Activated naive CD8-positive, alpha-beta T cell treated with anti-CD3 and anti-CD28 coated beads, Interleukin-2, amount 50 U/mL, for 24 hours (primary cell): ENCODE measurements at places on chromosomes 4 and X.

- H3K36me3 ChIP-seq: no peaks in the 10 kb centered on the region
- no peaks in the 10 kb centered on the region for H3K27me3 ChIP-seq
- peaks cover 21% of the 10 kb centered on the region for H3K4me1 ChIP-seq
- H3K27ac ChIP-seq: no peak overlapping the region
- DNase-seq: no peak
Measured at GRCh38 chr4:37749398-37749988, 63.3 kb upstream of the RELL1 start.

DNA sequence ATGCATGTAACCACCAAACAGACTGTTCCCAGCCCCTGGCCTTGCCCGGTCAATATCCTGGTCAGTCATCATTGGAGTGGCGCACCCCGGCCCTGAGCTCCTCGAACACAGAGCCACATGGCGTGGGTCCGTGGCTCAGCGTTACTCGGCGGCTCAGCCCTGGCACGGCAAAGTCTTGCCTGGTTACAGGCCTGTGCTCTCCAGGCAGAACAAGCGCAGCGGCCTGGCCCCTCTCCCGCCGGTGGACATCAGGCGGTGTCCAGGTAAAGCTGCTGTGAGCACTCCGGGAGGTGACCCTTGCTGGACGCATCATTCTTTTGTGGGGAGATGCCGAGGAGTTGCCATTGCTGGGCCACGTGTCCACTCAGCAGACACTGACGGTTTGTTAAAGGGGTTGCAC, 6.1 kb upstream of the UVSSA start:
- H3K4me1 ChIP-seq: peaks cover 39% of the 10 kb centered on the region
- H3K27me3 ChIP-seq: no peaks in the 10 kb centered on the region
- no peak overlapping the region for H3K27ac ChIP-seq
- no peak for DNase-seq
- no peak overlapping the region for H3K4me3 ChIP-seq
- H3K36me3 ChIP-seq: peaks cover 38% of the 10 kb centered on the region

GRCh38 chrX:24410514-24411189, 50.2 kb downstream of the SUPT20HL1 start:
- no peaks in the 10 kb centered on the region for H3K36me3 ChIP-seq
- no peak for DNase-seq
- H3K4me1 ChIP-seq: no peaks in the 10 kb centered on the region
- no peak overlapping the region for H3K4me3 ChIP-seq

DNA sequence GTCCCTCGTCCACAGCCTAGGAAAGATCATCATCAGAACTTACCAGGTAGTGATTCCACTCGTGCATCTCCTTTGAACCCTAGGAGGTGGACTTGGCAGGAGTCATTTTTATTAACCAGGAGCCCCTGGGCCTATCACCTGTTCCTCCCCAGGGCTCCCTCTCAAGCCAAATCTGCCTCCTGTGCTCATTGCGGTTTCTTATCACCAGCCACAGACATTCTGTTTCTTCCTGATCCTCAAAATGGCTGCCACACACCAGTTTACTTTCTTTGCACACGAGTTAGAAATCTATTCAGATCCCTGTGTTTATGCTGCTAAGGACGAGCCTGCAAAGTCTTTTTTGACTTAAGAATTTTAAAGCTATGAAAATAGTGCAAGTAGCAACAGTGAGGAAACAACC, 354.5 kb upstream of the BOD1L1 start:
- no peak overlapping the region for H3K27ac ChIP-seq
- H3K36me3 ChIP-seq: no peaks in the 10 kb centered on the region
- no peak for DNase-seq
- no peaks in the 10 kb centered on the region for H3K27me3 ChIP-seq
- H3K4me3 ChIP-seq: no peak overlapping the region
- peaks cover 2% of the 10 kb centered on the region for H3K4me1 ChIP-seq

DNA sequence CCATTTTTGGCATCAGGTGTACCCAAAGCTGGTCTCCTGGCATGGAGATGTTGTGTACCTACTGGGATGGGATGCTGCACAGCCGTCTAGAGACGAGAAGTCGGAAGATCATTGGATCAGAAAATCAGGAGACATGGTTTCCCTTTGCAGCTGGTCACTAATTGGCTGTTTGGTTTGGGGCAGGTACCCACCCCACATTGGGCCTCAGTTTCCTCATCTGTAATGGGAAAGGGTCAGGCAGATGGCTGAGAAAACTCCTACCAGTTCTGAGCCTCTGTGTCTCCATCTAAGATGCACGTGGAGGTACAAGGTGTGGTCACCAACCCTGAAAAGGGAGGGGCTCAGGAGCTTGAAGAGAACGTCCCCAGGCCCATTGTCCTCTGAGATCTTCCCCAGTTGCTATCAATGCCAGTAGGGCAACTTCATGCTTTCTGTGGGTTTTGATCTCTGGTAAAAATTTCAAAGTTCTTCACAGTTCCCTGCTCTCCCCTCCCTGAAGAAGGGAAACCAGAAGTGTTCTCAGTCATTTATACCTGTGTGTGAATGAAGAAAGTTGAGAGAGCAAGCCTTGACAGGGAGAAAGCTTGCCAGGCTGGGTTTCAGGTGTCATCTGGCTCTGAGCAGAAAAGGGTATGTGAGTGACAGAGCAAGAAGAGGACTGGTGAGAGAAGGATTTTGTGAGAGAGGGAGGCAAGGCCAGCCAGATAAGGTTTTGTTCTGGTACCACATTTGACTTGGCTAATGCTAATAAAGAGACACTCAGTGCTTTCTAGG, 15.1 kb downstream of the TSC22D3 start:
- peaks cover 2% of the 10 kb centered on the region for H3K4me1 ChIP-seq
- no peak for DNase-seq
- H3K27ac ChIP-seq: no peak overlapping the region
- no peaks in the 10 kb centered on the region for H3K36me3 ChIP-seq

DNA sequence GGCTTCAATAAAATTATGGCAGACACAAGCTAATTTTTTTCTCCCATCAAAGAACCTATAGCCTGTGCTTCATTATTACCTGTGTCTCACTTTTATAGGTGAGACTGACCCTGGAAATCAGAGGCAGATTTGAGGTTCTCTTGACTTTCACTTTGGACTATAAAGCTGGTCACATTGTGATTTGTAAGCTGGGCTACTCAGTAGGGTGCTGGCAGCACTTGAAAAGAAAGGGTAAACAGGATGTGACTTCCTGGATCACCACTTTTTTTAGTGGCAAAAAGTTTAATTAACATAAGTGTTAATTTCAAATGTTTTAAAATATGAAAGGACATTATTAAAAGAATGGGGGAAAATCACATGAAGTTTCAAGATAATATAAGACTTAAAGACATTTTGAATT, 50.6 kb upstream of the GATB start:
- no peak overlapping the region for H3K27ac ChIP-seq
- no peak for DNase-seq
- H3K27me3 ChIP-seq: no peaks in the 10 kb centered on the region
- no peaks in the 10 kb centered on the region for H3K4me1 ChIP-seq

- DNase-seq: no peak
- H3K4me1 ChIP-seq: no peaks in the 10 kb centered on the region
- H3K4me3 ChIP-seq: no peak overlapping the region
- no peak overlapping the region for H3K27ac ChIP-seq
Measured at GRCh38 chr4:156169861-156170260, 216.2 kb upstream of the CTSO start.

DNA sequence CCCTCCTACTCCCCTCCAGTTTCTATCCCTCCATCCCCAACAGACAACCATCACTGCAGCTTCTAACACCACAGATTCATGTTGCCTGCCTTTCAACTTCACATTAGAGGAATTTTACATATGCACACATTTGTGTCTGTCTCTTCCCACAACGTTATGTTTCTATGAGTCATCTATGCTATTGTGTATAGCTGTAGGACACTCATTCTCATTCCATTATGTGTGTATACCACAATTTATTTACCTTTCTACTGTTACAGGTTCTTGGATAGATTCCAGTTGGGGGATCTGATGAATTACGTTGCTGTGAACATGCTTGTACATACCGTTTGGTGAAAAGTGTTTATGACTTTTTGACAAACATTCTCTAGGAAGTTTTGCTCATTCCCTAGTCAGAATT, 58.8 kb upstream of the TRPC3 start:
- no peak overlapping the region for H3K27ac ChIP-seq
- H3K27me3 ChIP-seq: peaks cover 13% of the 10 kb centered on the region
- no peaks in the 10 kb centered on the region for H3K36me3 ChIP-seq
- no peaks in the 10 kb centered on the region for H3K4me1 ChIP-seq
- no peak overlapping the region for H3K4me3 ChIP-seq

DNA sequence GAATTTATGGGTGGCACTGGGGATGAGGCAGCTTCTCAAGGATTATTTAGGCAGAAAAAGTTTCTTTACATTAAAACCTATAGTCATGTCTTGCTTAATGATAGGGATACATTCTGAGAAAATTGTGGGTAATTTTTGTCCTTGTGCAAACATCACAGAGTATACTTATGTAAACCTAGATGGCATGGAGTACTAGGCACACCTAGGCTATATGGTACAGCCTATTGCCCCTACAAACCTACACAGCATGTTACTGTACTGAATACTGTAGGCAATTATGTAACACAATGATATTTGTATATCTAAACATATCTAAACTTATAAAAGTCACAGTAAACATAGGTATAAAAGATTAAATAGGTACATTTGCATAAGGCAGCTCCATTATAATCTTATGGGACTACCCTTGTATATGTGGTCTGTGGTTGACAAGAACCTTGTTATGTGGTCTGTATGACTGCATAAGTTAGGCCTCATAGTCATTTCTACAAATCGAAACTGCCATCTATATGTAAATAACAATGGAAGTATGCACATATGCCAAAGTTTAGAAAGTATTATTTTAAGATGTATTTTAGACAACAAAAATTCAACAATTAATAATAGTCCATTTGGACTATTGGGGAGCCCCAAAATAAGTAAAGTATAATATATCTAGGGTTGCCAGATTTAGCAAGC, 87.3 kb downstream of the CFAP299 start:
- no peak for DNase-seq
- H3K36me3 ChIP-seq: no peaks in the 10 kb centered on the region
- H3K27me3 ChIP-seq: no peaks in the 10 kb centered on the region
- H3K27ac ChIP-seq: no peak overlapping the region
